ENCODE measurements at places on chromosomes 5 and 9.

DNA sequence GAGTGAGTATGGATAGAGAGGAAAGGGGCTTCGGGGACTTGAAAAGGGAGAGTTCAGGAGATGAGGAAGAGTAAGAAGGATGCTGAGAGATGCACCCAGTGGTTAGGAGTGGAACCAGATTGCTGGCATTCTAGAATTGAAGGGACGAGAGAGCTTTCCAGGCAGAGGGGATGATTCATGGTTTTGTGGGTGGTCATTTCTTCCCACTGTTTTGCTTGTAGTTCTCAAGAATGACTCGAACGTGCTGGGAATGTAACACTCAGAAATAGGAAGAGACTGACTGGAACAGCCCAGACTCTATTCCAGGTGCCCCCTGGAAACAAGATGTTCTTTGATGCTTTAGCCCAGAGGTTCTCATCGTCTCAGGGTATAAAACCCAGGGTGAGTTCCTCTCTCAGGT, 294.2 kb downstream of the ICE1 start:
- no peak for DNase-seq

DNA sequence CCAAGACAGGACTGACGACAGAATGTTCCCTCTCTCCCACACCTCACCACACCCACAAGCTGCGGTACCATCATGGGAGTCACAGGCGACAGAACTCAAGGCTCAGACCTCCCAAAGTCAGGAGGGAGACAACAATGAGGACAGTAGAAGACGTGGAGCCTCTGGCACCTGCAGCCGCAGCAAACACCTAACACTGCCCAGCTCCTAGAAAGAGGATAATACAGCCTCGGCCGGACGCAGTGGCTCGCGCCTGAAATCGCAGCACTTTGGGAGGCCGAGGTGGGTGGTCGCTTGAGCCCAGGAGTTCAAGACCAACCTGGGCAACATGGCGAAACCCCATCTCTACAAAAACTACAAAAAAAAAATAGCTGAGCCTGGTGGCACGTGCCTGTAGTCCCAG, 13.2 kb upstream of the PRDM12 start:
- no peak for DNase-seq

- no peak for DNase-seq
Measured at GRCh38 chr5:138508958-138509357, 34.1 kb downstream of the ETF1 start.

DNA sequence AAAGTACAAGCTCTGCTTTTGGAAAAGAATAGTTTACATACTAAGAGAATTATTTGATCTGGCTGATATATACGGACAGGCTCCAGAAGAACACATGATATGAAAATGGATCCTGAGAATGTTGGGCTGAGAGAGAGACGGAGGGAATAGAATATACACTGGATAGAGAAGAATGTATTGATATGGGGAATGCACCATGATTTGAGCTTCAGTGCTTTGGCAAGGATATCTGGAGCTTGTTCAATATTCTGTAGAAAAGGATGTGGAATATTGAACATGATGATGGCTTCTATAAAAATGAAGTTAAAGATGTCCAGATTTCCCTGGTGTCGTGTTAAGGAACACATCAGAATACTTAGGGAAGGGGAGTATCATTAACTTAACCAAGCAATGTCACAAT, 280.5 kb upstream of the VLDLR start:
- no peak for DNase-seq

DNA sequence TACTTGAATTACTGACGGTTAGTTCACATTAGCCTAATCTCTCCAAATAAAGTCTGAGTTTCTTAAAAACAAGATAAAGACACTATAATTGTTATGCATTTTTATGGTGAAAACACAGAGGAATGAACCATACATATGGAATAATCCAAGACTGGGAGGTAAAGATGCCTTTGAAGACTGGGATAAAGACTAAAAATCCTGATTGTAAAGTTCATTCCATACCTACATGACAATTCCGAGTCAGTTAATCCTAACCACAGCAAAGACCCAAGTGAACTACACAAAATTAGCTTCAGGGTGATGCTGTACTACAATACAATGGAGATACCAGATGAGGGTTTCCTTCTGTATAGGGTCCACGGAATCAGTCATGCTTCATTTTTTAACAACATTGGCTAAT, 6.3 kb downstream of the AP3B1 start:
- no peak for DNase-seq

DNA sequence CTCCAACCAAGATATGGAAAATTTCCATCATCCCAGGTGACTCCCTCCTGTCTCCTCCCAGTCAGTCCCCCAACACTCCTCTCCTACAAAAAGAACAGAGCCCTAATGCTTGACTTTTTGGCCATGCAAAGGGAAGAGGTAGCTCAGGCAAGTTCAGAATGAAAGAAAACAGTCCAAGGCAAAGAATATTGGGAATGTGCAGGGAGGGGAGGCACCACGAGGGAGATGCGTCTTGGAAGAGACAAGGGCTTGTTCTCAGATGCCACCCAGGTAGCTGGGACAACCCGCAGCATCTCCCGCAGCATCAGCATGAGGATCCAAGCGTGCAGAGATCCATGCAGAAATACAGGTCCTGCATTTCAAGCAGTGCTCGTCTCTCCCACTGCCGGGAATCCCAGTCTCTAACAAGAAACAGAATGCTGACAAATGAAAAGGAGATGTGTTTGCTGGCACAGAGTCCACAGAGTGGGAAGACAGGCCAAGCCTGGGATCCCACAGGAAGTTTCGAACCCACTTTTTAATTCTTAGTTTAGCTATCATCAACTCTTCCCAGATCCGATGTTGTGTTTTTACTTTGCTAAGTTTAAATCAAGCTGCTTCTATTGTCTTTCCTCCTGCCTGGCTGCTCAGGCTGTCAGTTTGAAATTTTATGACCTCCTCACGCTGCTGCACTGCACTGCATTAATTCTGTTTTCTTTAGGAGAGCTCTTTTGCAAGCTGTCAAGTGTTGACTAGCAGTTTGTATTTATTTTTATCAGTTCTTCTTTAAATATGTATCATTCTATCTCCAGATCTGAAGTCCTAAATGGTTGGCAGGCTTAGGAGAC, 86.8 kb upstream of the OSMR start:
- DNase-seq = no peak

DNA sequence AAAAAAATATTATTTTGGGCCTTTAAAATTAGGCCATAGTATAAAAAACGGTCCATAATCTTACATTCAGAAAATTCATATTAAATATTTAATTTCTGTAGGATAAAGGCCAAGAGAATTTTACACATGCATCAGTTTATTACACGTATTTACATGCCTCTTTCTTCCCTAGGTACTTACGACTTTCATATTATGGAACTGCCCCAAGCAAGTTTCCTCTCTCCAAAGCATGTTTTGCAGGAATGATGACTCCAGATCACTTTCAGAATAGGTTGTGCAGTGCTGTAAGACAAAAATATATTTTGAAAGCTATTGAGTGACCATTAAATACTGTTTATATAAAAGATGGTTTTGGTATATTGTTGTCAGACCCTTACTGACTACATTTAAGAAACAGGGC, 61.8 kb downstream of the WDR36 start:
- DNase-seq = no peak

- DNase-seq = no peak
Measured at GRCh38 chr9:71977003-71977402, 65.6 kb downstream of the C9orf85 start.

- no peak for DNase-seq
Measured at GRCh38 chr9:29203244-29203930, 1630.1 kb upstream of the C9orf72 start.

- DNase-seq = no peak
Measured at GRCh38 chr5:56684159-56684558, 131.2 kb upstream of the MAP3K1 start.

GRCh38 chr9:124415852-124416484, 726 bp upstream of the PSMB7 start:
- DNase-seq = no peak

- DNase-seq = no peak
Measured at GRCh38 chr5:147836439-147836838, 5.0 kb upstream of the SPINK1 start.

DNA sequence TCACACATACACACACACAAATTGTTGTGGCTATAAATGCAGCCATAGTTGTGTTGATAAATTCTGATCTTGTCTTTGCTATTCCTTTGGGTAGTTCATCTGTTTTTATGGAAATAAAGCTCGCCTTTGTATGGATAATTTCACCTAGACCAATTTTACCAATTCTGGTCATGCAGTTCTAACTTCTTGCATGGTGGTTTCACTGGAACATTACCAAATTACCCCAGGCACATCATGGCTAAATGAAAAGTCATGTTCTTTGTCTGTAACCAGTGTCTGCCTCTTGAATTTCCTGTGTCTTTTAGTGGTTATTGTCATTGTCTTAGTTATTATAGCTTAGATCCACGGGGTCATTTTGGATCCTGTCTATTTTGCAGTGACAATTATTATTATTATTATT, 50.3 kb upstream of the TMC1 start:
- DNase-seq = no peak

- DNase-seq = no peak
Measured at GRCh38 chr5:176530393-176530982, 6.7 kb downstream of the RNF44 start.

GRCh38 chr5:94467954-94468930, 150.2 kb downstream of the KIAA0825 start:
- DNase-seq = no peak

DNA sequence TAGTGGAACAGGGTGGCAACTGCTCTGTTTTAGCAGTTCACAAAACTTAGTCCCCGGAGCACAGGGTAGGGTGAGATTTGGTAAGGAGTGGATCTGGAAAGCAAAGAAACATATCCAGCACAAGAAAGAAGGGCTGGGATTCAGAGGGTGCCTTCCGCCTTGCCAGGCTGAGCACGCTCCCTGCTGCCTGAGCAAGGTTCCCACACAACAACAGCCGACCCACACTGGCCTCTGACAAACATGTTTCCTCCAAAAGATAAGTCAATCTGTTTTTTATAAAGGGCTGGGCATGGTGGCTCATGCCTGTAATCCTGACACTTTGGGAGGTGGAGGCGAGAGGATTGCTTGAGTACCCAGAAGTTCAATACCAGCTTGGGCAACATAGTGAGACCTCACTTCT, 45.8 kb downstream of the RAB3C start:
- no peak for DNase-seq

DNA sequence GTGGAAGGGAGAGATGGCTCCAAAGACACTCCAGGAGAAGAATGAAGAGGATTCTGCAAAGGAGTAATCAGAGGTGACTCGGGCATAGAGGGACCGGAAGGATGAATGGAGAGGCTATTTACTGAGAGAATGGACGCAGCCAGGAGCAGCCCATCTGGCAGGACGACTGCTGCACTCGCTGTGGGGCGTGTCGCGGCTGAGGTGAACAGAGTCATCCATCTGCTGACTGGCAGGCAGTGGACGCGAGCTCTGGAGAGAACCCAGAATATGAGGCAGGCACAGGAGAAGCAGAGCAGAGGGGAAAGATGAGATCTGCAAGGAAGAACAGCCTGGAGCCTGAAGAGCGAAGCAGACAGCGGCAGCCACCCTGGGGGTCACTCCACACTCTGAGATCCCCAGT, 16.4 kb downstream of the FGF1 start:
- DNase-seq = no peak

DNA sequence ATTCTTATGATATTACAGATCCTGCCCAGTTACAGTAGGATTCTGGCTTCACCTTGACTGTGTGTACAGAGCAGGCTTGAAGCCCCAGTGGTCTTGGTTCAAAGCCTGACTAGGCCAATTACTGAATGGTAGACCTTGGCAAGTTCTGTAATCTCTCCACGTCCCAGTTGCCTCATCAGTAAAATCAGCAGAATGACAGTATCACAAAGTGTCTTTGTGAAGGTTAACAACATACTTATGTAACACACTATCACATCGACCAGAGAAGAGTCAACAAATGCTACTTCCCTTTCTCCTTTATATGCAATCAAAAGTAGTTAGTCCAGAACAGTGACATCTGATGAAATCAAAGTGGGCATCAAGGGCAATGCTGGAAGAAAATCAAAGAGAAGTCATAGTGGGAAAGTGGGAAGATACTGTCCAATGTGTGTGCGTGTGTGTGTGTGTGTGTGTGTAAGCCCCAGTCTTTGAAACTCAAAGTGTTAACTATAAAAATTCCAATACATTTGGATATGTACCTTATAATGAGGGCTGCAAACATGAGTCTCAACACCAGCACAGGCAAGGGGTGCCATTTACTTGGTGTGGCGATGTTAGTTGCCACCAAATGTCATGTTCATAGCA, 93.5 kb upstream of the EGFLAM start:
- DNase-seq = no peak

DNA sequence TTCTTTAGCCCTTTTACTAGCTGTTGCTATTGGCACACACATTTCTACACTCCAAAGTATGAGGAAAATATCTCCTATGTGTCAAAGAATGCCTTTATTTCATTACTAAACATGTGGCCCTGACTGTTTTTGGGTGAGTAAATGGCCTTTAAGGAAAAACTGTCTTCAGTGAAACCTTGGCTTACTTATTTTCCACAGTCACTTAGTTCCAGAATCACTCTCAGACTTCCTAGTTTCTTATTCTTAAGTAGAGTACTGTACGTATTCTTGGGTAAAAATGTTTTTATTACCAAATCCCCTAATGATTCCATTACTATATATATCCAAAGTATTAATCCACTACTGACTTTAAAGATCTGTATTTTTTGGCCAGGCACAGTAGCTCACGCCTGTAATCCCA, 27.5 kb downstream of the ERP44 start:
- no peak for DNase-seq

GRCh38 chr5:124022966-124023365, 511.0 kb downstream of the CSNK1G3 start:
- DNase-seq = no peak

DNA sequence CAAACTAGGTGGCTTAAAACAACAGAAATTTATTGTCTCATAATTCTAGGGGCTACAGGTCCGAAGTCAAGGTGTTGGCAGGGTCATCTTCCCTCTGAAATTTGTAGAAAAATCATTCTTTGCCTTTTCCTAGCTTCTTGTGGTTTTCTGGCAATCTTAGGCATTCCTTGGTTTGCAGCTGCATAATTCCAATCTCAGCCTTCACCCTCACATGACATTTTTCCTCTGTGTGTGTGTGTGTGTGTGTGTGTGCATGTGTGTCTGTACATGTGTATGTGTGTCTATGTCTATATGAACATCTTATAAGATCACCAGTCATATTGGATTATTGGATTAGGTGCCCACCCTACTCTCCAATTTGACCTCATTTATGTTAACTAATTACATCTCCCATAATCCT, 330.6 kb downstream of the CHSY3 start:
- DNase-seq = no peak

- DNase-seq = no peak
Measured at GRCh38 chr9:116978155-116978554, 291.1 kb downstream of the TRIM32 start.
